PC-9 (cell line): ENCODE measurements at places on chromosomes 7 and 10.

GRCh38 chr10:48227213-48227612, 47.3 kb downstream of the FRMPD2 start:
- DNase-seq: no peak

- DNase-seq: peak; percentile 46
These were observed 8.7 kb upstream of the ASB4 start for GRCh38 chr7:95476904-95477594.

DNA sequence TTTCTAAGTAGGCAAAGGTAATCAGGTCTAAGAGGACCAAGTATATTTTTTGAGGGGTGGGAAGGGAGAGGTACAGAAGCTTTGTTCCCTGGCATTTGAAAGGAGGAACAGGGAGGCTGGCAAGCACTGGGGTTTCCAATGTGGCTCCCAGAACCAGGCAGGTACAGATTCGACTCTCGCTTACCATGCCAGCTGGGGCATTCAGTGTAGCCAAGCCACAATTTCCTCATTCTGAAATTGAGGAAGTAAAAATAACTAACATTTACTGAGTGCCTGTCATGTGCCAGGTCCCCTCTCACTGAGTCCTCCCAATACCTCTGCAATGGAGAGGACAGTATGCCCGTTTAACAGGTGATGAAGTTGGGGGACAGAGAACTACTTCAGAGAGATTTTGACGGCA, 45.9 kb upstream of the BET1 start:
- no peak for DNase-seq

DNA sequence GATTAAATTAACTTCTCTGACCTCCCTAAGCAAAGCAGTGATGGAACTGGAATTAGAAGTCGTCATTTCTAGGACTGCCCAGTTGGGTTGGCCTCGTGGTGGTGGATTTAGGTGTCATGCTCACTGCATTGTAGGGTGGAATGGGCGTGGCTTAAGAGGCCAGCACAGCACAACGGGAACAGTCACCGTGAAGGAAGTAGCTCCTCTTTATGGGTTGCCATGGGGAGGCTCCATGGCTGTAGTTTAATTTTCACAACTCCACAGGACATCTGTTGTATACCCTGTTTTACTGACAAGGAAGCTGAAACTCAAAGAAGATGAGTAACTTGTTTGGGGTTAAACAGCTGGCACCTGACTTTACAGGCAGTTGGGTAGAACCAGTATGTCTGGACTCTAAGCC, 208.3 kb downstream of the CELF2 start:
- DNase-seq: no peak

GRCh38 chr10:95290461-95291364, at the start of gene PDLIM1:
Gene PDLIM1 (minus strand): TSS chr10:95291003. CDS start chr10:95290915, 88 bp downstream.
- DNase-seq: peak; percentile 71

DNA sequence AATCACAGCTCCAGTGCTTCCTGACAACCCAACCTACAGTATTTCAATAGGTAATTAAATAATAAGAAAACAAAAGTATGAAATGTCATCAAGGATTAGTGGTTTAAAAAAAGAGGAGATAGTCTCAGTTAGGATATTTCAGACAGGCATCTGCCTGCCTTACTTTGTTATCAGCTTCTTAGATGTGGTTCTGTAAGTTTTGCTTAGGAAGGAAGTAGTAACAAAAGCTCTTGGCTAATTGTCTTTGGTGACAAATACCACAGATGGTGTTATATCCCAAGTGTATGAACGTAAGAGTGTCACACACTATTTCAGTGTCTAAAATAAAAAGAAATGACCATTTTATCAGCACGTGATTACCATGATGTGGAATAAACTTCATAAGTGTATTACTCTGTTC, 9.8 kb upstream of the ACTA2 start:
- no peak for DNase-seq

GRCh38 chr10:61099756-61100155, 155.8 kb upstream of the RHOBTB1 start:
- DNase-seq: no peak

GRCh38 chr7:77262316-77262715, 62.7 kb upstream of the FGL2 start:
- no peak for DNase-seq

DNA sequence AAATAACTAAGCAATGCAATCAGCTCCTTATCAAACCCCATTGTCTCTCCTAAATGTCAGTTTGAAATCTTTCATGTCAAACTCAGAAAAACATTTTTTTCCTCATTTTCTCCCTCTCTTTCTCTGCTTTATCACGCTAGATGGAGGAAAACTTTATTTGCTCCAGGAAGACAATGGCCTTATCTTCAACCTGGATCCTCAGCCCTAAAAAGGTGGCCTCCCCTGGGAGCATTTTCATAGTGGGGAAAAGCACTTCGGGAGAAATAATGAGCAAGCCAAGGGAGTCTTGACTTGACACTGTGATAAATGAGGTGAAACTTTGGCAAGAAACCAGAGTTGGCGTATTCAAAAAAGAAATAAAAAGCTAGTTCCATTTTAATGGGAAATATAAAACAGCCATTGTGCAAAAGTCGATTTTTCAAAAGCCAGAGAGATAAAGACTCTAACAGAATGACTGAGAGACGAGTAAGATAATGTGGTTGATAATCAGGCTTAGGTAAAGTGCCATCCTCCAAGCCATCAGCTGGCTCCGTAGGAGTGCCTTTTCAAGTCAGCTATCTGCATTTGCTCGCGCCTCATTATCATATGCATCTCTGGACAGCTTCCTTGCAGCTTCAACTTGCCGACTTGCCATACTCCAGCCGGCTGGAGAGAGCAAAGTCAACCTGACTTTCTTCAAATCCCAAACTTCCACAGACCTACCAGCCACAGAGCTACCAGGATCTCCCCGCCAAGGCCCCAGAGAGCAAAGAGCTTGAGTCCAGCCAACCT, 19.9 kb downstream of the HABP2 start:
- DNase-seq: no peak

DNA sequence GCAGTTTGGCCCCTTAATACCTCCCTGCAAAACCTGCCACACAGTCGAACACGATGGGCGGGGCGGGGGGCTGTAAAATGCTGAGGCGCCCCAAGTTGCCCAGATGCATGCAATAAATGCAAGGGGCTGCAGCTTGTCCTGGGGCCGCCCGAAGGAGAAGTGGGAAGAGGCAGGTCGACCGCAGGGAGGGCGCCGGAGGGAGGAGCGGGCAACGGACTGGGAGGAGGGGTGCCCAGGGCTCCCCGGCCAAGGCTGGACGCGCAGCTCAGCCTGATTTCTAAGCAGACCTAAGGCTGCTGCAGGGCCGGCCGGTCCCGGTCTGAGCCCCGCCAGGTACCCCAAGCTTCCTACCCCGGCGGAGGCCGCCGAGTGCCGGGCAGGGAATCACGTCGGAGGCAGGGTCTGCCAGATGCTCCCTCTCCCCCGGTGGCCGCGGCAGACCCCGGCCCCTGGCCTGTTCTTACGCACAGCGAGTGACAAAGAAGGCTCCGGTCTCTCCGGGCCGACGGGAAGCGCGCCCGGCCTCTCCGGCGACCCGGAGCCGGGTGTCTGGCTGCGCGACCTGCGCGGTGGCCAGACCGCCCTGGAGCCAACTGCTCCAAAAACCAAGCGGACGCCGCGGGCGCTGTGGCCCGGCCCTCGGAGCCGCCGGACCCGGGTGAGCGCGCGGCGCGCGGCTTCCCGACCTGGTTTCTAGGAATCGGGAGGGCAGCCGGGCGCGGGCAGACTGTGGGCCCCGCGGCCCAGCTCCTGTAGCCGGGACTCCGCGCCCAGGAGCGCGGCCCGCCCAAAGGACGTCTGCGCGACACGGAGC, 744 bp upstream of the EBF3 start:
- no peak for DNase-seq

- DNase-seq: peak; percentile 7
These were observed 114.9 kb downstream of the HDAC9 start for GRCh38 chr7:18610331-18610948.

- DNase-seq: no peak
These were observed 358.1 kb downstream of the FRMD4A start for GRCh38 chr10:13972609-13973008.

GRCh38 chr10:14262836-14263425, 67.8 kb downstream of the FRMD4A start:
- no peak for DNase-seq

GRCh38 chr10:68367121-68367520, 34.4 kb upstream of the PBLD start:
- DNase-seq: no peak

DNA sequence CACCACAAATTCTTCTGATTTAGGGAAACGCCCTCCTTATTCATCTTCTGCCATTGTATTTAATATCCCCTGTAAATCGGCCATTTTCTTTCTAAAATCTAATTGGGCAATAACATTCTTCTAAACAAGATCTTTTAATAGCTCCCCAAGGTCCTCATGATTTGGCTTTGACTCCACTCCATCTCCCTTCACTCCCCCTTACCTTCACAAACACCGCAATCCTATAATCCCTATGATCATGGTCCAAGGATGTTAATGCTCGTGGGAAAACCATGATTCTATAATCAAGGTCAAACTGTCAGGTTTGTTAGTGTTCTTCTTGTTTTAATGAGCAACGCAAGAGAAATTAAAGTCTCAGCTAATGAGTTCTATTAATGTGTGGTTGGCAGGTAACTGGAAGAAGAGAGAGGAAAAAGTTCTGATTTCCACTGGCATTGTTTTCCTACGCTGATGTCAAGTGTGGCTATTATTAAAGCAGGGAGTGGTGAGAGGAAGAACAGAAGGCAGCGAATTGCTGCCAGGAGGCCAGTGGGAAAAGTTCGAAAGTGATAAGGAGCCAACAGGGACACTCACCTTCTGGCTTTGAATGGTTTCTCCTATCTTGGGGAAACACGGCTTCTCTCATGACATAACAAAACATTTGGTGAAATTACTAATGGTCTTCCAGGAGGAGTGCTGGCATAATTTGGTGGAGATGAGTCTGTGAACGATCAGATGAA, 28.1 kb downstream of the LRRC72 start:
- DNase-seq: no peak

- DNase-seq: no peak
These were observed 70.1 kb downstream of the HACD1 start for GRCh38 chr10:17547060-17547459.

- no peak for DNase-seq
These were observed 118.8 kb downstream of the SORBS1 start for GRCh38 chr10:95442341-95442740.

- no peak for DNase-seq
These were observed 71.4 kb downstream of the ITGB8 start for GRCh38 chr7:20401861-20402746.

DNA sequence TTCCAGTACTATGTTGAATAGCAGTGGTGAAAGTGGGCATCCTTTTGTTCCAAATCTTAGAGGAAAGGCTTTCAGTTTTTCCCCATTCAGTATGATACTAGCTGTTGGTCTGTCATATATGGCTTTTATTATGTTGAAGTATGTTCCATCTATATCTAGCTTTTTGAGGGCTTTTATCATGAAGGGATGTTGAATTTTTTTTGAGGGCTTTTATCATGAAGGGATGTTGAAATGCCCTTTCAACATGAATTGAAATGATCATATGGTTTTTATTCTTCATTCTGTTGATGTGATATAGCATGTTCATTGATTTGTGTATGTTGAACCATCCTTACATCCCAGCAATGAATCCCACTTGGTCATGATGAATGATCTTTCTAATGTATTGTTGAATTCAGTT, 75.3 kb downstream of the KIF20B start:
- DNase-seq: no peak

GRCh38 chr10:47435081-47435480, 48.8 kb downstream of the ANXA8 start:
- no peak for DNase-seq

- no peak for DNase-seq
These were observed 16.5 kb downstream of the WDR86 start for GRCh38 chr7:151393031-151393977.

- no peak for DNase-seq
These were observed 8.6 kb upstream of the TAS2R60 start for GRCh38 chr7:143434660-143435059.

- no peak for DNase-seq
These were observed 104.3 kb downstream of the TYW1 start for GRCh38 chr7:67100956-67101361.

GRCh38 chr10:8640301-8640700, 585.8 kb downstream of the GATA3 start:
- no peak for DNase-seq

DNA sequence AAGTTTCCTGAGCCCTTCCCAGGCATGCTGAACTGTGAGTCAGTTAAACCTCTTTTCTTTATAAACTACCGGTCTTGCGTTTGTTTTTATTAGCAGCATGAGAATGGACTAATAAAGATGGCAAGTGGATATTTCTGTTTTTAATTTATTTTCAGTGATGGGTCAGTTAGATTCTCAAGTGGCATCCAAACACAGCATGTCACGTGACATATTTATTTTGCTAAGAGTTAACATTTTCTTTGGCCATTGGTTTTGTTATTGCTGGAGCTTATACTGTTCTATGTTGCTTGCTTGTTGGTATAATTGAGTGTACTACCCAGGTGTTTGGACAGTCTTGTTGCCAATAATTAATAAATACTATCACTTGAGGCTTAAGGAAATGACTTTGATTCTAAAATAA, 181.7 kb upstream of the MALRD1 start:
- no peak for DNase-seq

GRCh38 chr7:158406364-158406763, 181.3 kb downstream of the PTPRN2 start:
- no peak for DNase-seq

DNA sequence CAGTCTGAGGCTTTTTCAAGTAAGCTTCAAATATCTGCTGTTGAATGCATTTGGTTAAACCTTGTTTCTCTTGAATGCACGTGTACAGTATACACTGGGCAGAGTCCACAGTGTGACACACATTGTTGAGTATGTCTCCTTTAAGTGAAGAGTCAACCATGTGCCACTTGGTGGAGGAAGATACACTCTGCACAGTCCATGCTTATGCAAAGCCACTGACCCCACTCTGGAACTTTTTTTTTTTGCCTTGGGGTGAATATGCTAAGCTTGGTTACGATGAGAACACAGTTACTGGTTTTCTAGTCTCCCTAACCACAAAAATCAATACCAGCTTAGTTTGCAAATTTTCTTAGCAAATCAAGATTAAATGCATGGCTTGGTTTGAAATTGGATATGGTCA, 186.8 kb upstream of the VIPR2 start:
- no peak for DNase-seq

GRCh38 chr10:95257849-95258248, 33.0 kb downstream of the PDLIM1 start:
- DNase-seq: no peak

DNA sequence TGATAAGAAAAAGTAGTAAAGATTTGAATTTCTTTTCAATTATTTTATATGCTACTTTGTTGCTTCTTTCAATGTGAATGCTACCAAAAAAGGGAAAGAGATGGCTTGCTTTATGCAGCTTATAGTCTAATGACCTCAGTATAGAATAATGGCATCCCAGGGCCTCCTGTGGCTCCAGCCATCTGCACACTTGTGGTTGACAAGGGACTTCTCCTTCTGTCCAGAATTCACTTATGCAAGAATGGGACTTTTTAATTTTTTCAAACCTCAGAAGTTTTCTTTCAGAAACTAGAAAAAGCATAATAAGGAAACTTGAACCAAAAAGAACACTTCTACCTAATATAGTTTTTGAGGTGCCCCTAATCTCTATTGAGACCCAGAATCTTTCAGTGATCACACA, 310.9 kb downstream of the CTNNA3 start:
- DNase-seq: no peak
